Cortex of kidney (tissue), 1 donor: ENCODE measurements at places on chromosomes 6 and 20.

GRCh38 chr6:147203311-147204059 is 732 bp upstream of the STXBP5 start:
- no peak for DNase-seq

DNA sequence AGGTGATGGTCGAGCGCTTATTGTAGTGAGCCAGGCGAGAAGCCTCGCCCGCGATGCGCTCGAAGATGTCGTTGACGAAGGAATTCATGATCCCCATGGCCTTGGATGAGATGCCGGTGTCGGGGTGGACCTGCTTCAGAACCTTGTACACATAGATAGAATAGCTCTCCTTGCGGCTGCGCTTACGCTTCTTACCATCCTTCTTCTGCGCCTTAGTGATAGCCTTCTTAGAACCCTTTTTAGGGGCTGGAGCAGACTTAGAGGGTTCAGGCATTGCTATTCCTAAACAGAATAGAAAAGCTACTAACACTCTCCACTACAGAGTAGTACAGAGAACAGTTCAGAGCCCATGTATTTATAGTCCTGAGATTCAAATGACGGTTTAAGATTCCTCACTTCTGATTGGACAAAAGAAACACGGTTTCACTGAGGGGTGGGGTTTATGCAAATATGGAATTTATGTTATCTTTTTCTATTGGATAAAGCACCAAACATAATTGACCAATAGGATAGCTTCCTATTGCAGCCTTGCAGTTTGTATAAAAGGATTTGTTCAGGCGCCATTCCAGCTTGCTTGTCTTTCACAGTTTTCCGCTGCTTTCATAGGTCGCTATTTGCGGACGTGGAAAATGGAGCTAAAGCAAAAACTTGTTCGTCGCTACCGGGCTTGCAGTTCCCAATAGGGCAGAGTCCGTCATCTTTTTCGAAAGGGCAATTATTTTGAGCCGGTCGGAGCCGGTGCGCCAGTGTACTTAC is 43.7 kb upstream of the HFE start:
- no peak for DNase-seq

DNA sequence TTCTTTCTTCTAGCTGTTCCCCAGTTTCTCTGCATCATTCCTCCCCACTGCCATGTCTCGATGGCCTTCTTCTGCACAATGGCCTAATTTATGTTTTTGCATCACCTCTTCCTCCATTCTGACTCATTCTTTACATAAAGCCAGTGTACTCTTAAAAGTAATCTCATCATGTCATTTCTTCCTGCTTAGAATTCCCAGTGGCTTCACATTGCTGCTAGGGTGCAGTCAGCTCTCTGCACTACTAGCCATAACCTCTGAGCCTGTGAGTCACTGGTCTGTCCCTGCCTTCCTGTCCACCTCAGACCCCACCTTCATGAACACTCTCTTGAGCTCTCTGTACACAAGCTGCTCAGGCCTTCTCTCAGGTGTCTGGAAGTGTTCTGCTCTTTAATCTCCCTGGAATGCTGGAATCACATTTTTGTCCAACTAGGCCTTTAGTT is 24.1 kb upstream of the TRIM27 start:
- DNase-seq: no peak

DNA sequence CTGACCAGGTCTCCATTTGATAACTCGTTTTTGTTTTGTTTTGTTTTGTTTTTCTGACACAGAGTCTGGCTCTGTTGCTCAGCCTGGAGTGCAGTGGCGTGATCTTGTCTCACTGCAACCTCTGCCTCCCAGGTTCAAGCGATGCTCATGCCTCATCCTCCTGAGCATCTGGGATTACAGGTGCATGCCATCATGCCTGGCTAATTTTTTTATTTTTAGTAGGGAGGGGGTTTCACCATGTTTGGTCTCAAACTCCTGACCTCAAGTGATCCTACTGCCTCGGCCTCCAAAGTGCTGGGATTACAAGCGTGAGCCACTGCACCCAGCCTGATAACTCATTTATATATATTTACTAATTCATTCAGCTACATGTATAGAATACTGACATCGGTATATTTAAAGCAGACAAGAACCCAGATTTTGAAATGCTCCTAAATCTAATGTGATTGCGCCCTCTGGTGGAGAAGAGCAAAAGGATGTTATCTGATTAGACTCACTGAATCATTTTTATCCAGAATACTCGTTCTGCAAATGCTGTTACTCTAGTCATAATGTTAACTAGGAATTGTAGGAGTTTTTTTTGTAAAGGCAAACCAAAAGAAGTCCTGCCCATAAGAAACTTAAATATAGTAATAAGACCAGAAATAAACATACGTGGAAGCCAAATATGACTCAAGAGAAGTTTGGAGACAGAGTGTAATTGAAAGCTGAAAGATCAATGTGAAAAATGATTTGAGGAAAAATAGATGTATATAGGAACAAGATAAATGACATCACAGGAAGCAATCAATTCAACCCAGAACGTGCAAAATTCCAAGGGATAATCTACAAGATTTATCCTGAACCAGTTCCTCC is 5.3 kb upstream of the COL12A1 start:
- no peak for DNase-seq

- DNase-seq: no peak
These were observed 68.1 kb upstream of the CEP85L start for GRCh38 chr6:118719351-118720124.

DNA sequence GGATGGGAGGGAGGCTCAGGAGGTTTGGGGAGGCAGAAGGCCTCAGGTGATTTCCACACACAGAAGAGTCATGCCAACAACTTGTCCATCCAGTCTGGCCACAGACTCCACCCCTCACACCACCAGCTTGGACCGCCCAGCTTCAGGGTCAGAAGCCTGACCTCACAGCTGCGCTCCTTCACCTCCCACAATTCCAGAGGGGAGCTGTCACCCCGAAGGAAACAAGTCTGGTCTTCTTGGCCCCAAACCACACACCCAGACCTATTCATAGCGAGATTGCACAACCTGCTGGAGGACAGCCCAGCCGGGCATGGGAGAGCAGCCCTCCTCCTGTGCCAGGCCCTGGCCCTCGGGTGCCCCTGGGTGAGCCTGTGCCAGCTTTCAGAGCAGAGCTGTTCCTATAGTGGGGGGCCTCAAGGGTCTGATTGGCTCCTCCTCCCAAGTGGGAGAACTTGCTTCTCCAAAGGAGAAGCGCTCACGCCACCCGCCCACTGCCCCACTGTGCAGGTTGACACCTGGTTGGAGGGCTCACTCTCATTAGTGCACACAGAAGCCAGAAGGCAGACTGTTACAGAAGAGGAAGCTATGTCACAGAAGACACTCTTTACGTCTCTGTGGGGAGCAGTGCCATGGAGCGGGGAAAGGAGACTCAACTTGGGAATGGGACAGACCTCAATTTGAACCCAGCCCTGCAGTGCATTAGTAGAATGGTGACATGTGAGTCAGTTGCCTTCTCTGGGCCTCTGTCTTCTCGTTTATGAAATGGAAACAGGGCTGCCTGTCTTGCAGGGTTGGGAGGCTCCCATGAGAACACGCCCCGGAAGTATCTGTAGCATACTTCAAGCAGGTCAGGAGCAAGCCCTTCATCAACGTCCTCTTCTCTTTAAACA is 128.8 kb downstream of the FOXO3 start:
- DNase-seq: no peak

GRCh38 chr6:131101911-131102680 is 33.2 kb upstream of the AKAP7 start:
- DNase-seq: no peak

DNA sequence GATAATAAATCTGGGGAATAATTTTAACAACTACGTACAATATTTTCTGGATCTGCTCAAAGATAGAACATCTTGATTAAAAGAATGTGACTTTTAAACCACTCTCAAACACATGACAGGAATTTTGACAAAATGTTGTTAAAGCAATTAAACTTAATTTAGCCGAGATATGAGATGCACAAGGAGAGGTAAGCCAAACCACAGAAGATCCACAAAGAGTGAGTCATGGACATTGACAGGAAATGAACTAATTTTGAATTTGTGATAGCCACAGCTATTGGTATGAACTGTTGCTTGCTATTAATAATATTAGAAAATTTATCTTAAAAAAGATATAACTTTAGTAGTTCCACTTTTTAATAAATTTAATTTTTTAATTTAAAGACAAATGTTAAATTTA is 27.8 kb upstream of the VGLL2 start:
- no peak for DNase-seq

DNA sequence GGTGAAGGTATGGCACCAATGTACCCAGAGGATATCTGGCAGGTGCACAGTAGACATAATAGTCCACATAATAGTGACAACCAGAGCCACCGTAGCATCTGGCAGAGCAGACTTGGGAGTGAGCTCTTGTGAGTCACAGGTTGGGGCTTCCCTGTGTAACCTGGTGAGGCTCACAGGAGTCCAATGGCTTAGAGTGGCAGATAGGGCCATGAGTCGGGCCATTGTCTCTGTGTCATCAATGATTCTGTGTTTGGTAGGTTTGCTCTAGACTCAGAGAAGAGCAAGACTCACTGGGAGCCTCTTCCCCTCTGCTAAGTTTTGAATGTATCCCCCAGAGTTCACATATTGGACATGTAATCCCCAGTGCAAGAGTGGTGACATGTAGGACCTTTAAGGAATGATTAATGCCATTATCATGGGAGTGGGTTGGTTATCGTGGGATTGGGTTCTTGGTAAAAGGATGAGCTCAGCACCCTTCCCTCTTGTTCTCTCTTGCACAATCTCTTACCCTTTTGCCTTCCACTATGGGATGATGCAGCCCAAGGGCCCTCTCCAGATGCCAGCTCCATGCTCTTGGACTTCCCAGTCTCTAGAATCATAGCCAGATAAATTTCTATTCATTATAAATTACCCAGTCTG is 22.6 kb upstream of the SIRPA start:
- DNase-seq: no peak

DNA sequence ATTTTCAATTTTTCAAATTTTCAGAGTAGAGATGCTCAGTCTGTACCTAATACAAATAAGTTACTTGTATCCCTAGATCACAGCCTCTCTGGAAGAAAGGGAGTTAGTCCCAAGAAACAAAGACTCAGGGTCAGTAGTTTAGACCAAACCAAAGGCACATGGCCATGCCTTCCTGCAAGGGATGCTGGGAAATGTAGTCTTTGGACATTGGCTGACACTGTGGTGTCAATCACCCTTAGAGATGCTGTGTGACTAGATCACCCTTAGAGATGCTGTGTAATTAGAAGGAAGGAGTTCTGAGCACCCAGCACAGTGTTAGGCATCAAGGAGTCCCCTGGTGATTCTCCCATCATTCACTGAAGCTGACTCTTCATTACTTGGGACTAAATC is 202.1 kb downstream of the NFATC2 start:
- no peak for DNase-seq

DNA sequence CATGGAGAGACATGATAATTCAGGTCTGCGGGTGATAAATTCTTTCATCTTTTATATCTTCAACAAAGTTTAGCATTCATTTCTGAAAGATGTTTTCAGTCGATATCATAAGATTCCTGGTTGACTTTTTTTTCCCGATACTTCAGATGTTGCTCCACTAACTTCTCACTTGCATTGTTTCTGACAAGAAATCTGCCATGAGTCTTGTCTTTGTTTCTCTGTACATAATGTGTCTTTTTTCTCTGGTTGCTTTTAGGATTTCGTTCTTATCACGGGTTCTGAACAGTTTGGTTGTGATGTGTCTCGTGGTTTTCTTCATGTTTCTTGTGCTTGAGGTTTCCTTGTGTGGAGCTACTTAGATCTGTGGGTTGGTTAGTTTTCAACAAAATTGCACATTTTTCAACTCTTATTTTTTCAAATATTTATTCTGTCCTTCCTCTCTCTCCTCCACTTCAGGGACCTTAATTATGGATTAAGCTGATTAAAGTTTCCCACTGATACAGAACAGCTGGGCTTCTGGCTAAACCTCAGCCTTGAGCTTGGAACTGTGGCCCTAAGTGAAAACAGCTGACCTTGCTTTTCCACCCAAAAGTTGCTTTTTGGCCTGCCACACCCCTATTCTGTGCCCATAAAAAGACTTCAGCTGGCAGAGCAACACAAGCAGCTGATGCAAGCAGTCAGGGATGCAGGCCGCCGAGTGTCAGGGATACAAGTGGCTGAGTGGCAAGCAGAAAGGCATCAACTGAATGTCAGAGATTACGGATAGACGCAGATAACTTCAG is 97.9 kb upstream of the SNX9 start:
- DNase-seq: no peak

DNA sequence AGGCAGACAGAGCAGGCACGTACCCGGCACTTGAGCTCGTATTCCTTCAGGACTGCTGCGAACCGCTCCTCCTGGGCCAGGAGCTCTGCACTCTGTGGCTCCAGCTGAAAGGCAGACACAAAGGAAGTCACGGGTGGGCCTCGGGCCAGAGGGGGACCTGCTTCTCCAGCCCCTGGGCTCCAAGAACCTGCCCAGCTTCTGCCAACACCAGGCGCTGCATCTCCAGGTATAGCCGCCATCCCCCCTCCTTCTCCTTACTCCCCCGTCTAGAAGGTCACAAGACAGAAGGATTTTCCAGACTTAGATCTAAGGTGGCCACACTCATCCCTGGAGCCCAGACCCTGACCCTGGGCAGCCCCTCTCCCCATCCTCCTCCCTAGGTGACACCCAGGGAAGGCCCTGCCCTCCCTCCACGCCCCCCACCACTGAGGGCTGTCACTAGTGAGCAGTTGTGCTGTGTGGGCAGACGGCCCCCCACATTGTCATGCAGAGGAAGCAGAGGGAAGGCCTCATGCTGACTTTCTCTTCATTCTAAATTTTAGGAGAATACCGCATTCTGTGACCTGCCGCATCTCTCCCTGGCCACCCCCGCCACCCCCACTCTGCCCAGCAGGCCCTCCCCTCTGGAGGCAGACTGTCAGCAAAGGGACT is 81.9 kb downstream of the GINS1 start:
- DNase-seq: no peak

GRCh38 chr6:101830501-101831031 is 437.1 kb downstream of the GRIK2 start:
- DNase-seq: no peak

GRCh38 chr6:42193491-42193894 is 1.3 kb downstream of the GUCA1B start:
- DNase-seq: no peak

DNA sequence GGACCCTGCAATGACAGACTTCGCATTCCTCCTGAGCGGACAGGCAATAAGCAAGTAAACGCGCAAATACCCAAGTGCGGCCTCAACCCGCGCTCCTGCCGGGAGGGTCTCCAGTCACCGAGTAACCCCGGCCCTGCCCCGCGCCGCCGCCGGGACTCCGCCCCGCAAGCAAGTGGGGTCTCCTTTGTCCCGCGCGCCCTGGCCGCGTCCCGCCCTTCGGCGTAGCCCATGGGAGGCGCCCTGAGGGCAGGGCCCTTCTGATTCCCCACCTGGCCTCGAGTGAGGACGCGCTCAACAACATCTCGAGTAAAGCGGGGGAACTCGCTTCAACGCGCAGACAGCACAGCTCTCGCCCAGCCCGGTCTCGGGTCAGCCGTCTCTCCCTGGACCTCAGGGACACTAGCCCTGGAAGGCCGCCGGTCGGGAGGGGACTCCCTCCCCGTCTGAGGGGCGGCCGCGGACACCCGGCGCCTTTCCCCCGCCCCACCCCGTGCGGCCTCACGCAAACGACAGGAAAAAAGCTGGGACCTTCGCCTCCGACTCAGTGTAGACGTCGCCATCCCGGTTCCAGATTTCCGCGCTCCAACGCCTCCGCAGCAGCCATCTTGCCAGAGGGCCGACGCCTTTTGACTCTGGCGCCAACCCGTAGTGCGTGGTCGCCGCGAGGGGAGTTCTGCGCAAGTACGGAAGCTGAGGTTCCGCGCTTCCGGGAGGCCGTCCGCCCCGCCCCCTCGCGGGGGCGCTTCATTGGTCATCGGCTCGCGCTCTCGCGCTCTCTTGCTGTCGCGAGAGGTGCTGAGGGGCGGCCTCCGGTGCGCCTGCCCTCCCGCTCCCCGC is 461 bp upstream of the GID8 start:
- no peak for DNase-seq
